H9 (cell line): ENCODE measurements at places on chromosomes 11 and 22. TPM values are rescaled to one million over a fixed set of nuclear protein-coding genes. Genes with fewer than 3 reads are reported as not detected.

PRRG4 gene
- total RNA-seq = 1.2 TPM in 2 replicates

- peak; percentile 70 for DNase-seq
Measured at GRCh38 chr11:119651802-119652584, 77.0 kb downstream of the NECTIN1 start.

CYP2D6 gene
- total RNA-seq = 2.0 and 2.3 TPM in 2 replicates

- DNase-seq = no peak
Measured at GRCh38 chr11:61601512-61601911, 20.6 kb upstream of the SYT7 start.

DNA sequence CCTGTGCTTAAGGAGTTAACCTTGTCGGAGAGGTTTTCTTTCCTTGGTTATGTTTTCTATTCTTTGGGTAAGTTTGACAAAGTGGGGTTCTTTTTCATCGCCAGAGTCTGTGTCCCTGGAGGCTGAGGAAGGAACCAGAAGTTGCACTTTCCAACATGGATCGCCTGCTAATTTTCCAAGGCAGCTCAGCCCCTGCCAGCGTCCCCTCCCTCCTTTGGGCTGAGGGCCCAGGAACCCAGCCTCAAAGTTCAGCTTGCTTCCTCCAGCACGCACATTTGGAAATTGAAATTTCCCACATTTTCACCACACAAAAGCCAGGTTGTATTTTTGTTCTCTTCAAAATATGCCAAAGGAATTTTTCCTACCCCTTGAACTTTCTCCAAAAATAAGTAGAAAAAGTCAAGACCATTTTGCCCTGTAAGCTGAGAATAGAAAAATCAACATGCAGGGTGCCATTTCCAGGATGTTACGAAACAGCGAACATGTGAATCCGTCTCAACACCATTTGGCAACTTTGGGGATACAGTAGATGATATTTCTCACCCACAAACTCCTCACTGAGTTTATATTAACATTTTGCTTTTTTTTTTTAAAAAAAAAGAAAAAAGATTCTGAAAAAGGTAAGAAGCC lies 343.5 kb downstream of the TENM4 start:
- no peak for DNase-seq

DNA sequence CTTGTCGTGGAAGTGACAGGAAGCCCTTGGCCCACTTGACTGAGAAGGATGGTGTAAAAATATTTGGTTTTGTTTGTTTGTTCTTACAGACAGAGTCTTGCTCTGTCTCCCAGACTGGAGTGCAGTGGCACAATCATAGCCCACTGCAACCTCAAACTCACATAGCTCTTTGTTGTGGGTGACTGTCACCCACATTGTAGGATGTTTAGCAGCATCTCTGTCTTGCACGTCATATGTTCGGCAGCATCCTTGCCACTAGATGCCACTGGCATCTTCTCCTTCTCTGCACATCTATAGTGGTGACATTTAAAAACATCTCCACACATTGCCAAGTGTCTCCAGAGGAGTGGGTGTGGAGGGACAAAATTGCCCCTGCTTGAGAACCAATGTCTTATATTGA lies 56.8 kb downstream of the PRR5L start:
- no peak for DNase-seq

GRM5 gene
- not detected in 2 replicates for total RNA-seq

DNA sequence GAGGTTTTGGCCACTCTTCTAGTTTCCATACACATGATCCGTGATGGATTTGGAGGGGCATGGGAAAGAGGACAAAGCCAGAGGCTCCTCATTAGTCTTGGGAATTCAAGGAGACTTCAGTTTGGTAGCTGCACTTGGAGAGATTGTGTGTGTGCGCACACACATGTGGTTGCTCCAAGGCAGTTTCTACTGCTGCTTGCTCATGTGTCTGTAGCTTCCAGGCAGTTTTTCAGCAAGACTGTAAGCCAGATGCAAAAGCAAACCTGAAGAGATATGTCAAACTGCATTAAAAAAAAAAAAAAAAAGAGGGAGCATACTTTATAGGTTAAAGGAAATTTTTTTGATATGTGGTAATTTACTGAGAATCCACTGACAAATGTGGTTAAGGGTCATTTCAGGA lies 95.7 kb downstream of the OSBP2 start:
- DNase-seq = no peak

GRCh38 chr11:93718057-93718563 lies 23.2 kb downstream of the TAF1D start:
- no peak for DNase-seq

TPH1 gene
- total RNA-seq = 0.07 and 0.17 TPM in 2 replicates

- peak; percentile 40 for DNase-seq
Measured at GRCh38 chr11:115462004-115462541, 42.1 kb downstream of the CADM1 start.

DNA sequence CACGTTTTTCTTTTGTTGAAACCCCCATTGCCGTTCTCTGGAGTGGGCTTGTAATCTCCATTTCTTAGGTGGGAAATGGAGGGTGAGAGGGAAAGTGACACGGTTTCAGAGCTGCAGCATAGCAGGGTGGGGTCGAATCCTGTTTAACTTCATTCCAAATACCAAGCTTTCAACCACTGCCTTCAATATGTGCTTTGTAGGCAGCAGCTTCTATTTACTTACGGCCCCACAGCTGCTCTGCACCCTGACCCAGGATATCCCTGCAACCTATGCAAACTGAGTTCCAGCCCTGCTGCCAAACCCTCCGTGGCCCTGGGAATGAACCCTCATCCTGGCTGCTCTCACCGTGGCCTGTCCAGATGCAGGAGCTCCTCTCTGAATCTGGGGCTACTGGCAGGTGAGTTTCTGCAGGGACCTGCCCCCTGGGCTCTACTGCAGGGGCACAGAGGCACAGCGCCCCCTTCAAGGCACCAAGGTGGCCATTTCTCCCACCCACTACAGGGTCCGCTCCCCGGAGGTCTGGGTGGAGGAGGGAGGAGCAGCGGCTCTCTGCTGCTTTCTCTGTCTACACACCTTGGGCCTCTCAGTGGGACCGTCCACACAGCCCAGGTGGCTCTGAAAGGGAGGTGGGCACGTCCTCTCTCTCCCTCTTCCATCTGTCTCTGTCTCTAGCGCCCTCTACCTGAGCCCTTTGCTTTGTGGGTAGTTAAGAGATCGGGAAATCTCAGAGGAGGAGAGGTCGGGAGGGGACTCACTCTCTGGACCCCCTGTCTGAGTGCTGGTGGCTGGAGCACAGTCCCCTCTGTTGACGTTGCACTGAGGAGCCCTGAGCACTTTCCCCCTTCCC lies 279.1 kb downstream of the BRD1 start:
- peak; percentile 71 for DNase-seq
